ENCODE measurements at places on chromosomes 5 and 9.

DNA sequence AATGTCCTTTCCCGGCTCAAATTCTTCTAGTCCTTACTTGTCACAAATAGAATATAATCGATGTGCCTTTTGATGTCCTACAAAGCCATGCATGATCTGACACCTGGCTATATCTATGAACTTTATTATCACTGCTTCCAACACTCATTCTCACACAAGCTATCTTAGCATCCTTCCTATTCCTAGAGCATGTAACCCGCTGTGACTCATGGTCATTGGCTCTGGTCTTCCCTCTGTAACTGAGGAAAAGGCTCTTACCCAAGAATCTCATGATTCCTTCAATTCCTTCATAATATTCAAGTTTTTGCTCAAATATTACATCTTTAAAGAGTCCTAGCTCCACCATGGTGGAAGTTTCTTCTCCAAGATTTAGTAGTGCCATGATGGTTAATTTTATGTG, 480.0 kb upstream of the PAPPA start:
- no peak for DNase-seq

GRCh38 chr5:100755435-100755834, 147.6 kb downstream of the ST8SIA4 start:
- no peak for DNase-seq

GRCh38 chr5:125194883-125195282, 448.4 kb upstream of the ZNF608 start:
- DNase-seq = no peak

DNA sequence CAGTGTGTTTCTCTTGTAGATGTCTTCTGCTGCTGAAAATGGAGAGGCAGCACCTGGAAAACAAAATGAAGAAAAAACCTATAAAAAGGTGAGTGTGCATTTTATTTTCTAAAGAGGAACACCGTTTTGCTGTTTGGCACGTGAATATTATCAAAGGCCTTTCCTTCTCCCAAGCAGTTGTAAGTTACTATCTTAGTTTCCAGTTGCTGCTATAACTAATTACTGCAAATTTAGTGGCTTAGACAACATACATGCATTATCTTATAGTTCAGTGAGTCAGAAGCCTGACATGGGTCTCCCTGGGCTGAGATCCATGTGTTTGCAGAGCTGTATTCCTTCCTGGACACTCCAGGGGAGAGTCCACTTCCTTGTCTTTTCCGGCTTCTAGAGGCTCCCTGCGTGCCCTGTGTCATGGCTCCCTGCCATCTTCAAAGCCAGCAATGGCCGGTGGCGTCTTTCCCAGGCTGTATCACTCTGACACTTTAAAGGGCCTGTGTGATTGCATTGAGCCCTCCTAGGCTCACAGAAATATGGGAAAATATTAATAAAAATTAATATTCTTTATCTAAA, 117.6 kb downstream of the PIP5K1B start:
- no peak for DNase-seq

- DNase-seq = no peak
These were observed 19.8 kb downstream of the IL12B start for GRCh38 chr5:159310511-159310910.

DNA sequence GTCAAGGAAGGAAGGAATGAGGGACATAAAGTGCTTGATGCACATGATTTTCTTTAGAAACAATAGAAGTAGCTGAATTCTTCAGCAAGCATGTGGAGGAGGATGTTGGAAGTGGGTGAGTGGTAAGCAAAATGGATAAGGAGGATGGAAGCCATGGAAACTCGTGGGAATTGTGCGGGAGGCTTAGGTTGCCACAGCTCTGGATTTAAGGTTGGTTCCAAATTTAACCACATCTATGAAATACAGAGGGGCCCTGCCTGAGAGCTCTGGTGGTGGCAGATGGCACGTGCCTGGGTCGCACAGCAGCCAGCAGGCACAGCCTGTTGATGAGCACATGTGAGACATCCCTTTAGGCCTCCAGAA, 284.7 kb downstream of the SMARCA2 start:
- no peak for DNase-seq

DNA sequence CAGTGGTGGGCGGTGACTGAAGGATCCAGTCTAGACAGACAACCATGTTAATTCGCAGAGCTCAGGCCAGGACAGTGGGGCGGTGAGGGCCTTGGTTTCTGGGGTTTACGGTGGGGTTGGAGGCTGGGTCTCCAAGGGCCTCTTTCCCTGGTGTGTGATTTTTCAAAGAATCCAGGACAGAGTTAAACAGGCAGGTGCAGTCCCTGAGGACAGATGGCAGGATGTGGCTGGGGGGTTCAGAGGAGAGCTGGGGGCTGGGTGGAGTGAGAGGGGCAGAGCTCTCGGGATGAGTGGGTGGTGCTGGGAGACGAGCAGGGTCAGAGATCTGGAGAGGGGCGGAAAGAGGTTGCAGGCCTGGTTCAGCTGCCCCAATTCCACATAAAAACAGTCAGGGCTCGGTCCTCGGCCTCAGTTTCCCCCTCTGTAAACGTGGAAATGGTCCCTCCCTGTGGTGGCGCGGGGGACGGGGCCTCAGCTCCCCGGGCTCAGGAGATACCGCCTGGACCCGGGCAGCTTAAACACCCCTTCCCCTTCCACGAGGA, 145.9 kb downstream of the GAPVD1 start:
- DNase-seq = no peak

DNA sequence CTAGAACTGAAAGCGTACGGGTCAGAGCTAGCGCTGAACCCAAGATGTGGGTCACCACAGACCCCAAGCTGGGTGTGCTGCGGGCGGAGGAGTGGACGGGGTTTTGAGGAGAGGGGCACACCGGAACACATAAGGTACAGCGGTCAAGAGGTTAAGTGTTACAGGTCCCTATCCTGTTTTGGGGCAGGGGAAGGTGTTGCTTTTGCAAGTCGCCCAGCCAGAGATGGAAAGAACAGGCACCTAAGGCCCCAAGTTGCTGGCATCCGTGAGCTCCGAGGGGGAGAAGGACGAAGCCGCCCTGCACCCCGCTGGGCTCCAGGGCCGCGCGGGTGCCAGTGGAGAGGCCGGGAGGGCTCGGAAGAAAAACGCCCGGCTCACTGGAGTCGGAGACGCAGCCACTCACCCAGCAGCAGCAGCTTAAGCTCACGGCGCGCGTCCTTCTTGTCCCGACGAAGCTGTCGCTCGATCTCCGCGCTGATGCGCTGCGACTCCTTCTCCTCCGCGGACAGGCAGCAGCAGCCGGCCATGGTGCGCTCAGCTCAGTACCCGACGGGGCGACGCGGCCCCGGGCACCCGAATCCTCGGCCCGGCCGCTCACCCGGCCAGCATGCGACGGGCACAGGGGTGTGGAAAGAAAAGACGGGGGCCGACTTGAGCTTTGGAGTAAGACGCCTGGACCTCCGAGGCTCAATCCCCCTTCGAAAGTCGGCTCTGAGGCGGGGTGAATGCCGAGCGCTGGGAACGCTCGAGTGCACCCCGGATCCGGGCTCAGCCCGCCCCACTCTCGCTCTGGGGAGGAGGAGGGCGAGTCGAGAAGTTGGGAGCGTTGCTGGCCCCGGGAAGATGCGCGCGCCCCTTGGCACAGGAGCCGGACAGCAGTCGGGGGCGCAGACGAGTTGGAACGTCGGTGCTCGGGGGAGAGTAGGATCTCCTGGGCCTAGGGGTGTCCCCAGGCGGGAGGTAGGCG, 572 bp downstream of the GNA14 start:
- no peak for DNase-seq

DNA sequence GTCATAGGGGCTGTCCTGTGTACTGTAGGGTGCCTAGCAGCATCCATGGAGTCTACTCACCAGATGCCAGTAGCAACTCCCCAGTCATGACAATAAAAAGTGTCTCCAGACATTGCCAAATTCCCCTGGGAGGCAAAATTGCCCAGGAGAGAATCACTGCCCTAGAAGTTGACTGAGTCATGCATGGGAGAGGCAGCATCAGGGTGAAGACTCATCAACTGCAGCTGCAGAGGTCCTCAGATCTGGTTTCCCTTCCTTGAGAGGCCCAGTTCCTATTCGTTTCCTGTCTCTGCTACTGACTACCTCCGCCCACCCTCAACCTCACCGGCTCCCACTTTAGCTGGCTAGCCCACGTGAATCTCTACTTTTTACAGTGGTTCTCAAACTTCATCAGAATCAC, 88.6 kb upstream of the AGXT2 start:
- DNase-seq = no peak

- DNase-seq = no peak
These were observed 97.2 kb upstream of the CPEB4 start for GRCh38 chr5:173790836-173791546.

GRCh38 chr9:131738293-131739132, 1.4 kb downstream of the RAPGEF1 start:
- DNase-seq = no peak

DNA sequence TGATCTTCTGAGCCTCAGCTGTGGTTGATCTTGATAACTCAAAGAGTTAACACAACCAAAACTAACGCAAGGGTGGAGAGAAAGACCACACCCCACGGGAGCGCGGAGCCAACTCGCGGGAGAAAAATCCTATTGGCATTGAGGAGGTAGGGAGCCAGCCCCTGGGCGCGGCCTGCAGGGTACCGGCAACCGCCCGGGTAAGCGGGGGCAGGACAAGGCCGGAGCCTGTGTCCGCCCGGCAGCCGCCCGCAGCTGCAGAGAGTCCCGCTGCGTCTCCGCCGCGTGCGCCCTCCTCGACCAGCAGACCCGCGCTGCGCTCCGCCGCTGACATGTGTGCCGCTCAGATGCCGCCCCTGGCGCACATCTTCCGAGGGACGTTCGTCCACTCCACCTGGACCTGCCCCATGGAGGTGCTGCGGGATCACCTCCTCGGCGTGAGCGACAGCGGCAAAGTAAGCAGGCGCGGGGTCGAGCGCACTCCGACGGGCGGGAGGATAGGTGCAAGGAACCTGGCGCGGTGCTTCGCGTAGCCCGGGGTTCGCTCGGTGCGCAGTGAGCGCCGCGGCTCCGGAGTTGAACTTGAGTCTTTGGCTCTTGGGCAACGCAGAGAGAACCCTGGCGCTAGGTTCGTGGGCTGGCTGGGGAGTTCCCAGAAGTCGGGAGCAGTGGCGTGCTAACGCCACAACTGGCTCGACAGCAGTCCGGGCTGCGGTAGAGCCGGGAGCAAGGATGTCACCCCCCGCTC, at the start of gene GDA:
TSS of gene GDA (plus strand) at position 210 of the 745 bp plus-strand sequence. CDS start at position 330, 120 bp downstream.
- DNase-seq = no peak

DNA sequence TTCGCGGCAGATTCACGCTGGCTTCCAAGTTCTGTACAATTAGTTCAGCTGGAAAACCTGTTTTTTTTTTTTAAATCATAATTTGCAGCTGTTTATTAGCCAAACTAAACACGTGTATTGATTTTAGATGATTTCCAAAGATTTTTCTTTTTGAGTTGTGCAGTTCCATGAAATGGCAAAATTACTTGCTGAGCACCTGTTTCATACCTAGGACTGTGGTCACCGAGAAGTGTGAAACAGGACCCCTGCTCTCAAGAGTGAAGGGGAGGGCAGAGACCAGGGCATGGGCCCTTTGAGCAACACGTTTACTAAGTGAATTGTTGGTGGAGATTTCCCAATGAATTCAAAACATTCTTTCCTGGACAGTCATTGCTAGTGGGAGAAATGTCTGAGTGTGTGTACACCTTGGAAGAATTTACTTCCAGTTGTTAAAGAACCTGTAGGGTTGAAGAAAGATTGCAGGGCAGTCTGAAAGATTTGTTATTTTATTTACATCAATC, 688 bp downstream of the SNX24 start:
- DNase-seq = no peak
